Stimulated activated CD4-positive, alpha-beta T cell treated with anti-CD3 and anti-CD28 coated beads, Interleukin-1b, Interleukin-23, amount 100 ng/mL, for 24 hours (primary cell): ENCODE measurements at places on chromosomes 6 and 20.

DNA sequence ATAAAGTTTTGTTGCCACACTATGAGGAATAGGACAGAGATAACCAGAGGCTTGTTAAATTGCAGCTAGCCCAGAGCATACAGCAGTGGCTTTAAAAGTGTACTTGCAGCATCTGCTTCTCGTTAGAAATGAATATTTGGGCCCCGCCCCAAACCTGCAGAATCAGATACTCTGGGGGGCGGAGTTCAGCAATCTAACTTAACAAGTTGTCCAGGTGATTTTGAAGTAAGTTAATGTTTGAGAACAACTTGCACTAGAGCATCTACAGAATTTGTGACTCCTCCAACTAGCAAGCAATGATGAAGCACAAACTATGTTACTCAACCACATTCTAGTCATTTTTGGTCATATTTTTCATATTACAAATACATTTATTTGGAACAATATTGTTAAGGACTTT is 10.6 kb upstream of the SUPT3H start:
- no peak for DNase-seq

DNA sequence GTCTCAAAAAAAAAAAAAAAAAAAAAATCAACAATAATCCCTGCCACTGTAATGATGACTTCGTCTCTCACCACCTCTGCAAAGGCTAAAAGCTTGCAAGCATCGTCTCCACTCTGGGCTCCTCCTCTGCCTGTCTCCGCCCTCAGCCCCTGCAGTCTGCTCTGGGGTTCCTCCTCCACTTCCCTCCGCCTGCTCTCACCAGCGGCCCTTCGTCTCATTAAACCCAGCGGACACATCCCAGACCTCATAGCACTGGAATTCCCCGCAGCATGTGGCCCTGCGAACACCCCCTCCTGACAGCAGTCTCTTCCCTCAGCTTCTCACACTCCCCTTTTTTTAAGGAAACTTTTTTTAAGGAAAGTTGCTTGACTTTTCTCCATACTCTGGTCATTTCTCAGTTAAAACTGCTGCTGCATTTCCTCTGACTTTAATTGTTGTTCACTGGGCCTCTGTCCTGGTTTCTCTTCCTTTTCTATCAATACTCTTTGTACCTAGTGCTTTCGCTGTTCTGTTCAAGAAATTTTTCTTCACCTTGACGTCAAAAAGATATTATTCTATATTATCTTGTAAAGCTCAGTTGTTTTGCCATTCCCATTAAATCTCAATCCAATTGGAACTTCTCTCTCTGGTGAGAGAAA is 70.9 kb upstream of the PLEKHG1 start:
- no peak for DNase-seq

DNA sequence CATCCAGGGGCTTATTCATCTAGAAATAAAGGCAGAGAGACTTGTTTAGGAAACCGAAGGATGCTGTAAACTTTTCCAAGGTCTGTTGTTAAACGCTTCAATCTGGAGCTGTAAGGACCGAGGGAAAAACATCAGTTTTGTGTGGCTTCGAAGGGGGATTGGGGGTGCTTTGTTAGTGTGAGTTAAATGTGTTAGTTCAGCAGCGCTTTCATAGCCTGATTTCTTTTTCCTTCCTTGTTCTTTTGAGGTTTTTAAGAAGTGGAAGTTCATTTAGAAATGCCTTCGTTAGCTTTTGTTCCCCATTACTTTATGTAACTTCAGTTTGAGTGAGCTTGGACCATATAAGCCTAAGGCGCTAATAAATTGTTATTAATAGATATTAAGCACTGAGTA is 1.5 kb downstream of the ANKS1A start:
- no peak for DNase-seq

GRCh38 chr20:32006841-32007786 is 3.1 kb upstream of the CCM2L start:
- DNase-seq = no peak

DNA sequence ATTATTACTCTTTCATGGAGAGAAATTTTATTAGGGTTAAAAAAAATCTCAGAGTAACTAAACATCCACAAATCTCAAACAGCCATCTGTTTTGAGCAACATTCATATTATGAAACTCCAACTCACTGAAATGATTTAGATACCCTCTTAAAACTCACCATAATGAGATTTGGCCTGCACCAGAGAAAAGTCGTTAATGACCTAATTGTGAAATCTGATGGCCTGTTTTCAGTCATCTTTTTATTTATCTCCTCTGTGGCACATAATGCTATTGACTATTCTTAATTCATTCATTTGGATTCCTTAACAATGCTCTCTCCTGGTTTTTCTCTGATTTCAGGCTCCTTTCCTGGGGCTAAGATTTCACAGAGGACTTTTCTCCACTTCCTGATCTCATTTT is 192.7 kb downstream of the RNF144B start:
- no peak for DNase-seq

DNA sequence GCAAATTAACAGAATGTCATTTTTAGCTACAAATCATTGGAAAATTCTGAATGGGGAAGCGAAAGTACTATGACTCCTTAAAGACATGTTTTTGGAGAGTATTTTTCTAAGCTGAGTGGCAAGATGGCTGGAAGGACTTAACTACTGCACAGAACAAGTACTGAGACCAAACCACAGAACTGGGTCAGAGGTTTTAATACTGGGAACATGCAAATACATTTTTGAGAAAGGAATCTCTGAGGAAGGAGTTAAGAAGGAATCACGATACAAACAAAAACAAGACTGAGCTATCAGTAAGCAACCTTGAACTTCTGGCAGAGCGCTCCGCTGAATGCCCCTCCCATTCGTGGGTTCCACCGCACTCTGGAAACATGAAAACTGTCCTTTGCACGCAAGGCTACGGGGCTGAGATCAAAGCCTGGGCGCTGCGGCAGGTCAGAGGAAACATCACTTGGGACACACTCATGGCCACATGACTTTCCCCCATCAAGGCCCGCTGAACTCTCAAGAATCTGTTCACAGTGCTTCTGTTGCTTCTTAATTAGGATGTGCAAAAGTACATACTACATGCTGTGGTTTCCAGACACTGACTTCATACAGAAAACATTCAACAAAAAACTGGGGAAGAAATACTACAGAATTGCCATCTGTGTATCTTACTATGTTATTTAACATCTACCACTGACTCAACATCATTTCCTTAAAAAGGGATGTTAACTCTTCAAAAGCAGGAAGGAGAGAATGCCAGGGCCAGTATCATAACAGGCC is 27.8 kb downstream of the SLC23A2 start:
- DNase-seq = no peak

GRCh38 chr20:58511364-58511763 is 3.8 kb downstream of the APCDD1L start:
- no peak for DNase-seq

GRCh38 chr20:9349249-9349648 is 165.1 kb upstream of the LAMP5 start:
- DNase-seq = no peak

DNA sequence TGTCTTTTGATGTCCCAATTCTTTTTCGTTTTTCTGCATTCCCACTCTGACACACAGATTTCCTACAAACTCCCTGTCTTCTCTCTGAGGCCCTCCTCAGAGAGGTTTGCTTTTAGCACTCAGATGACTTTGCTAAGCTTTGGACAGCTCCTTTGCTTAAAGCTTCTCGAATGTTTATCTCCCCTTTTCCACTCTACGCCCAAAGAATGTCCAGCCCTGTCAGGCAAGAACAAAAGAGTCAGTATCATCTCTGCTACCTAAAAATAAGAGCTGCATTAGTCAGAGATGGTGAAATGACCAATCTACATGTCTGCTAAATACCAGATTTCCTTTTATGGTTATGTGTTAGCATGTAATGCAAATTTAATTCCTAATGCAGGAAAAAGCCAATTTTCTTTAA is 56.8 kb downstream of the PREP start:
- DNase-seq = no peak

- no peak for DNase-seq
Measured at GRCh38 chr20:15179781-15180180, 842.4 kb upstream of the FLRT3 start.

- no peak for DNase-seq
Measured at GRCh38 chr6:4599924-4600323, 176.3 kb upstream of the CDYL start.

DNA sequence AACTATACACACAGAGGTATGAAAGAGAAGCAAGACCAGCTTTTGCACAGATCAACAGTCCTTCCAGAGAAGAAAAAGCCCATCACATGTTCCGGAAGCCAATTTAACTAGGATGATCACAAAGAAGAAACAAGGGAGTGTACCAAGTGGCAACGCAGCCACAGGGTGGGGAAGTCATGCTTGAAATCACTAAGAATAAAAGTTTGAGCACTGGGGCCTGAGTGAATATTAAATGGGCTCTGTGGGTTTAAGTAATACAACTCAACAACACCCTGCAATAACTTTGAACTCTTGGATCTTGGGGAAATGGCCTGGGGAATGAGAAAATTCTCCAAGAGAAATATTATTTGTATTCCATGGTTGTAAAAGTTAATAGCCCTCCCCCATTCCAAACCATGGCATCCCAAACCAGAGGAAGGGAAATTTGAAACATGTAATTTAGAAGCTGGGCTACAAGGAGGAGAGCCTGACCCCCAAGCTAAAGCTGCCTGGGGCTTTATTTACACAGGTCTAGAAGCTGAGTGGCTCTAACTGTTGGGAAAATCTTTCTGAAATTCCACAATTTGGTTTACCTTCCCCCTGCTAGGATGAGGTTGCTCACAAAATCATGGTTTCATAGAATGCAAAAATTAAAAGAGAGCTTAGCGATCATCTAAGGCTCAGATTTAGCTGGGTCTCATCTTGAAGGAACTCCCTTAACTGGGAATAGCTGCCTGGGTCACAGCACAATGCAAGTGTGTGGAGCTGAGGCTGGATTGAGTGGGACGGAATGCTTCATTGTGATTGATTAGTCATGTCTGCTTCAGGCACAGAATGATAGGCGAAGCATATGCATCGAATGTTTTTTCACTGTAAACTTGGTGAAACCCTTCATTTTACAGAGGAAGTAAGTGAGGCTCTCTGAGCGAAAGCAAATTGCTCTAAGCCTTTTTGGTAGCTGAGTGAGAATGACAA is 143.6 kb downstream of the BMP7 start:
- DNase-seq = no peak

DNA sequence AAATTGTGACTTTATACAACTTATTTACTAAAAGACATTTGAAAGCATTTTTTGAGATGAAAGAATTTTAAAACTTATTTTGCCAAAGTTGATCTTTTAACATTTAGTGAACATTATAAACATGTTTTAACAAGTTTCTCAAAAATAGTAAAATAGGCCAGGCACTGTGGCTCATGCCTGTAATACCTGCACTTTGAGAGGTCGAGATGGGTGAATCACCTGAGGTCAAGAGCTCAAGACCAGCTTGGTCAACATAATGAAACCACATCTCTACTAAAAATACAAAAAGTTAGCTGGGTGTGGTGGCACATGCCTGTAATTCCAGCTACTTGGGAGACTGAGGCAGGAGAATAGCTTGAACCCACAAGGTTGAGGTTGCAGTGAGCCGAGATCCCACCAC is 78.6 kb downstream of the CLVS2 start:
- DNase-seq = no peak

DNA sequence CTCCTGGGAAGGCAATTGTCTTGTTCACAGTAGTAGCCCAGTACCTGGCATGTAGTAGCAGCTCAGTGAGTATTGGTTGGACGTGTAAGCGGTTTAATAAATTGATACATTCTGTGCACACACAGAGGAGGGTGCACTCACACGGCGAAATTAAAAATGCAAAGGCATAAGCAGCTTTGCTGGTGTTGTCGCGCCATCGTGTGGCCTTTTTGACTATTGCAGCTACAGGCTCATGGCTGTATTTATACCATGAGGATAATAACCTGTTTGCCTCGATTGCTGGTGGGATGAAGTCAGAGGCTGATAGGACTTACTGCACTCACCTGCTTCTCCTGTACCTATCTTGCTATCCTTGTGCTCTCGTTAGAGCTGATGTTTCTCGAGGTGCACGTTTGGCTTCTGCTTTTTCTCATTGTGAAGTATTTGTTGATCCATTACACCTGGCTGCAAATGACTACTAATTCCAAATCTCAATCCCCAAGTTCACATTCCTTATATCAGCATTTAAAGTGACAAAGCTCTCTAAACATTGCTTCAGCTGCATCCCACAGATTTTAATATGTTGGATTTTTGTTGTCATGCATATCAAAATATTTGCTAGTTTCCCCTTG is 61.5 kb downstream of the TBXT start:
- peak; percentile 58 for DNase-seq

GRCh38 chr6:118783931-118784550 is 109.9 kb upstream of the ASF1A start:
- no peak for DNase-seq

DNA sequence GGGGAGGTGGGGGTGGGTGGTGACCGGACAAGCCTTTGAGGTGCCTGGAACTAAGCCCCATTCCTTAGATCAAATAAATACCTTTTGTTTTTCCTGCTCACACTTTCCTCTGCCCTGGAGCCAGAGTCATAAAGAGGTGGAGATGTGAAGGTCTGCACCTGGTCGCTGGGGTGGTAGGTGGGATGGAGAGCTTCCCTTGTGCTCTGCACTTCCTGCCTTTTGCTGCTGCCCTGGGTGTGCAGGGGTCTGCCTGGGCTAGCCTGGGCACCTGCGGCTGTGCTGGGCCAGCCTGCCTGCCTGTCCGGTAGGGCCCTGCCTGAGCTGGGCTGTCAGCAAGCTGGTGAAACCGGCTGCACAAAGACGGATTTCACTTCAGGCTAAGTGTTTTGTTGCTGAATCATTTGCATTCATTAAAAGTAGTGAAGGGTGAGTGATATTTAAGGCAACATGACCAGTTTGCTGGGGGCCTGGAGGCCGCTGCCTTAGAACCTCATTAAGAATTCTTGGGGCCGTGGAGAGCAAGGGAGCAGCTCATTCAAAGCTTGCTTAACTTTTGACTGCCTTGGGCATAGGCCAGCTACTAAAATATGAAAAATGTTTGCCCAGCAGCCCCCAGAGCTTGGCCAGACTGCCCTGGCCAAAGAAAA is 20.5 kb downstream of the PTK7 start:
- no peak for DNase-seq

GRCh38 chr20:40397467-40397866 is 291.6 kb downstream of the MAFB start:
- no peak for DNase-seq

DNA sequence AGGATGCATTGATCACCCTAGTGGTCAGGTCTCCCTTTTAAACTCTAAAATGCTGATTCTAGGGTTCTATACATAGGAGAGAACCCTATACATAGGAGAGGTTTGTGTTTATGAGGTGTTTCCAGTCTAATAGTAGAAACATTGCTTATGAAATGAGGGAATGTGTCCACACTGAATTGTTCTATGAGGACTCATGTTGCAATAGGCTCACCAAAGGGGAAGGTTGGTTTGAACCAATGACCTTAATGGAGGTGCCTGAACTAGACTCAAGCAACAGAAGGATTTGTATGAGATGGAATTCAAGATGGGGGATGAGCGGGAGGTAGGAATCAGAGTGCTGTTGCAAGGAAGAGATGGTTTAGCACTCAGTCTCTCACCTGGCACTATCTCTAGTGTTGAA is 33.5 kb upstream of the UBR2 start:
- DNase-seq = no peak

GRCh38 chr20:55472704-55473103 is 532.6 kb downstream of the CBLN4 start:
- no peak for DNase-seq

GRCh38 chr20:26276554-26277210 is 580.0 kb upstream of the ZNF337 start:
- DNase-seq = no peak
